Smooth muscle cell of the brain vasculature (primary cell): ENCODE measurements at places on chromosomes 2 and 18.

GRCh38 chr2:161425728-161426454 is 9.8 kb downstream of the TBR1 start:
- DNase-seq = no peak

DNA sequence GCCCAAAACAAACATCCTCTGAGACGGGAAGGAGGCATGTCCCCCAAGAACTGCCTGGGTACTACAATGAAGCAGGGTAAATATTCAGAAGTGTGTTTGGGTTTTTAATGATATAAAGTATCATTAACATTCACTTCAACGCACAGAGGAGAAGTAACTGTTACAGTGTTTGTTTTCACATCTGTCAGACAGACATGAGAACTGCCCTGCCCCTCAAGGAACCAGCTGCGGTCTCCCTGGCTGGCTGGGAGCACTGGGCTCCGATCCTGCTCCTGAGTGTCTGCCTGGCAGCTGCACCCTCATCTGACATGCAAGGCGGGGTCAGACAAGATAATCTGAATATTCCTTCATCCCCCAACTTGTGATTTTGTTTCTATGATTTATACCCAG is 75.6 kb downstream of the MBP start:
- no peak for DNase-seq

- no peak for DNase-seq
Measured at GRCh38 chr2:109613081-109613921, 465 bp downstream of the SEPTIN10 start.

DNA sequence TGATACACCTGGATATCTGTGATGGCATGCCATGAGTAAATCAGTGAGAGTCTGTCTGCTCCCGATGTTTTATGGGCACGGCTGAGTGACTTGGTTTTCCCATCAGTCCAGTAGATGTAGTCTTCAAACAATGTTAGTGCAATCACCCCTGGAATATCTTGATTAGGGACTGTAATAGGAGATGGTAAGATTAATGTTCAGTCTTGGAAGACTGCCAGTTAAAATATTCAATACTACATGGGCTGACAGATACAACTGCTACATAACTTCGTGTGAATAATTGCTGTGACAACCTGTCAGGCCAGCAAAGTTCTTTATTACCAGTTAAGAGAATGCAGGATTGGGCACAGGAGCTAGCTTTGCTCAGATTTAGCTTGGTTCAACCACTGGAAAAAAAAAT is 1673.3 kb downstream of the LRP1B start:
- no peak for DNase-seq

- no peak for DNase-seq
Measured at GRCh38 chr2:54047091-54047490, 68.3 kb upstream of the ACYP2 start.

- DNase-seq = no peak
Measured at GRCh38 chr18:12314591-12315305, 6.7 kb downstream of the TUBB6 start.

DNA sequence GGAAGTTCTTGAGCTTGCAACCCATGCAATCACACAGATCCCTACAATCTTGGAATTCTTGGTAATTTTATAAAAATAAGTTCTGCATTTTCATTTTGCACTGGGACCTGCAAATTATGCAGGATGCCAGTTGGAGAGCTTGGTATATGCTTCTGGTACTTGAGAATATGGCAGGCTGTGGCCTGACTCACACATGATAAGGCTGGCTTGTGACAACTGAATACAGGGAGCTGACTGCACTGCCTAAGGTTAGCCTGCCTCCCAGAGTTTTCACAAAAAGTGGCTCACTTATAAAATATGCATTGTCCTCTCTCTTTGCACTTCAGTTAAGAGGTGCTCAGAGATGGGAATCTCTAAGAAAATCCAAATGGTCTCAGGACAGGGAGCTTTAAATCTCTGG is 265.5 kb upstream of the KCNJ3 start:
- no peak for DNase-seq

DNA sequence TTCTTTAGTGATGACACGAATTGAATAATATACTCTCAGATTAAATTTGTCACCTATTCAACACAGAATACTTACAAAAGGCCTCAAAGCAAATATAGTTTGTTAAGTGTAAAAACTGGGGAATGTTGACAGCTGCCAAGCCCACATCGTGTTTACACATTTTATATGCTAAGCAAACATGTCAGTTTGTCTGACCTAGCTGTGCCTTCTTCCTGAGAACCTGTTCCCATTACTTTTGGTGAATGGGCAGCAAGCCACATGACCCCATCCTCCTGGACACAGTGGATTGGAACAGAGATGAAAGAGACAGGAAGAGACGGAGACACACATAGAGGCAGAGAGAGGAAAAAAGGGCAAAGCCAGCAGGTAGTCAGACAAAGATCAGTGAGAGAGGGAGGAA is 22.9 kb upstream of the CUL3 start:
- no peak for DNase-seq

- peak; percentile 9 for DNase-seq
Measured at GRCh38 chr2:26942543-26943295, 27.7 kb upstream of the MAPRE3 start.

DNA sequence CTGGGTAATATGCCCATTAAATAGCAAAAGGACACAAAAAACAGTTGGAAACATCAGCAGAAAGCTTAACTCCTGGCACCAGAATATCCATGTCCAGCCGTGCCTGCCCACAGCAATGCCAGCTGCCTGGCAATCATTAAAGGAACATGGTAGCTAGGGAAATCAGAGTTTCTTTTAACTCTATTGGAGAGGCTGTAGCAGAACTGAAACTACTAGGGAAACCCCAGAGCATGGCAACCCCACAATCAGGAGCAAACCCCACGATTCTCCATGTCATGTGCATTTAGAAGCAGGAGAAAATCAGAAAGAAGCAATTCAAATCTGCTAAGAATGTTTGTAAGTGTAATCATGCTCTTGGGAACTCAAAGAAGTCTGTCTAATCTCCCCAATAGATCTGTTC is 409.0 kb upstream of the SMIM21 start:
- DNase-seq = no peak

DNA sequence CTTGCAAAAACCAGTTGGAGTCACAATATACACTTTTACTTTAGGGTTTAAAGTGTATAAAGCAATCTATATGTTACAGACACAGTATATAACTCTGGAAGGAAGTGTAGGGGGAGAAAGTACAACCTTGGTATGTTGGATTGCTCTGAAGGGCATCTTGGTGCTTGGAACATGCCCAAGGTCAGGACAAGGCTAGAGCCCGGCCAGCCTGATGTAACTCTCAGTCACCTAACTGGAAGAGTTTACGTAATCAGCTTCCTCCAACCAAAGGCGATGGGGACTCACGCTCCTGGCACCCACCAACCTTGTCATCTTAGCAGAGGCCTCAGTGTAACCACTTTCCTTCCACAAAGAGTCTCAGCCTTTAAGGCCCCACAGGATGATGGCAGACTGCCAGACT is 181.1 kb upstream of the ACAA2 start:
- no peak for DNase-seq

- no peak for DNase-seq
Measured at GRCh38 chr2:45470531-45470930, 140.5 kb downstream of the SRBD1 start.

- DNase-seq = no peak
Measured at GRCh38 chr18:13273800-13274199, 55.2 kb downstream of the LDLRAD4 start.

DNA sequence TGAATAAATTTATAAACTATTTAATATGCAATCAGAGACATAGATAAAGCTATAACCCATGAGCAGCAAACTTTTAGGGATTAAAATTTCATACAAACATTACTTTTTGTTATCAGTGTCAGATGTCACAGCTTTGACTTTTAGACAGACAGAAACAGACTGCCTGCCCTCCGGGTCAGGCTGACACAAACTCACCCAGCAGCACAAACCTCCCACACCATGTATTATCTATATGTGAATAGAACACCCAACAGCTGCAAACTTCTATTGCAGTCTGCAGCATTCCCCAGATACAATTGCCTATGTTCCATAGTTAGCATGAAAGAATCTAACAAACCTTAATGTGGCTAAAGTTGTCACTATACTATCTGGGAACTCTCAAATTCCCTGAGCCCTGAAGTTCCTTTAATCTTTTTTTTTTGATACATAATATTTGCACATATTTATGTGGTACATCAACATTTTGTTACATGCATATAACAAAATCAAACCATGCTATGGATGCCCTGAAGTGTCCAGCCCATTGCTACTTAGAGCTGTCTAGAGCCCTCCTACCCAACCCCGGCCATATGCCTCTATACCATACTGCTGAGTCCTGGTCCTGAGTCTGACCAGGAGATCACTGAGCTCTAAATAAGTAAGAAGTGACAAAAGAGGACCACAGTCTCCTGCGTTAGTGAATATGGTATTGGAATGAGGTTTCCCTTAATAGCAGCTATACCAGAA is 214.4 kb downstream of the ZNF385B start:
- no peak for DNase-seq

DNA sequence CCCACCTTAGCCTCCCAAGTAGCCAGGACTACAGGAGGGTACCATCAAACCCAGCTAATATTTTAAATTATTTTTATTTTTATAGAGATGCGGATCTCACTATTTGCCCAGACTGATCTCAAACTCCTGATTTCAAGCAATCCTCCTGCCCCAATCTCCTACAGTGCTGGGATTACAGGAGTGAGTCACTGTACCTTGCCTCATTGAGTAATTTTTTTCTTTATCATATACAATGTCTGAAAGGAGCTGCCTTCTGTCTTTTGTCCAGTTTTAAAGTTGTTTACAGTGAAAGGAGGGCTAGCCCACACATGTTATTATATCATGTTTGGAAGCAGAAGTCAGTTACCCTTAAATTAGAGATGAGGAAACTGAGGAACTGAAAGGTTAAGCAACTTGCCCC is 32.5 kb downstream of the PRKRA start:
- no peak for DNase-seq

DNA sequence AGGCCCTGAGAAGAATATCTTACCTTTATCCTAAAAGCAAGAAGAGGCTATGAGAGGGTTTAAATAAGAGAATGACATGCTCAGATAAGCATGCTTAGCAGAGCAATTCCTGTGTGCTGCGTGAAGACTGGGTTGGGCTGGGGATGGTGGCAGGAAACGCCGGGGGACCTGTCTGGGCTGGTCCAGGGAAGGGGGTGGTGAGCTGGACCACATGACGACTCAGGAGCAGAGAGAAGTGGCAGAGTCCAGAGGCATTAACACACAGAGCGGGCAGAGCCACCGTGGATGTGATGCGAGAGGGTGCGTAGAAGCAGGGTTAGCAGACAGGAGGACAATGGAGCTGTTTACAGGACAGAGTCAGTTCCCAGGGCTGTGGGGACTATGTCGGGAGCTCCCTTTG is 84.5 kb downstream of the ZBTB7C start:
- no peak for DNase-seq

DNA sequence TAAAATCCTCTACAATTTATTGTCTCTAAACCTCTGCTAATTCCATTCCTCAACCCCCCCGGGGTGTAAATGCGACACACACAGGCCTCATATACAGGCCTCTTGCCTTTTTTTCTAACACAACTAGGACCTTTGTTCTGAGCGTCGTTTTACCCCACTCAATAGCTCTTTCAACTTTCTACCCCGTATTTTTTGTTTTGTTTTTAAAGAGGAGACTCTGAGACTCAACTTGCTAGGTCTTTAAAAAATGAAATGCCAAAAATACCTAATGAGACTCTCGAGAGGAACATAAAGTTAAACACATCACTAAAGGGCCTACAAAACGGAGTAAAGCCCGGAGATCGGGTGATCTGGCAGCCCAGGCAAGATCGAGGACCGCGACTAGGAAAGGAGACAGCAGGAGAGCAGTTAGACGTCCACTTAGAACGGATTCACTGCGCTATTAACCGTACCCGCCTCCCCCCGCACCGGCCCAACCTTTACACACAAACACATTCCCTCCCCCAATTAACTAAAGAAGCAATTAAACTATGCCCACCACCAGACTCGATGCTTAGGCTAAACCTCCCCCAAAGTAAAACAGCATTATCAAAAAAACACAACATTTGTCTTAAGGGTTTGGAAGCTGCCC is 1.7 kb downstream of the TRIP12 start:
- DNase-seq = no peak

- no peak for DNase-seq
Measured at GRCh38 chr2:175842996-175843395, 159.1 kb downstream of the LNPK start.

GRCh38 chr2:12335131-12335530 is 381.6 kb upstream of the TRIB2 start:
- no peak for DNase-seq

GRCh38 chr2:136119717-136120675 is 2.0 kb upstream of the CXCR4 start:
- DNase-seq = no peak

GRCh38 chr2:49714454-49714853 is 560.1 kb upstream of the FSHR start:
- no peak for DNase-seq

DNA sequence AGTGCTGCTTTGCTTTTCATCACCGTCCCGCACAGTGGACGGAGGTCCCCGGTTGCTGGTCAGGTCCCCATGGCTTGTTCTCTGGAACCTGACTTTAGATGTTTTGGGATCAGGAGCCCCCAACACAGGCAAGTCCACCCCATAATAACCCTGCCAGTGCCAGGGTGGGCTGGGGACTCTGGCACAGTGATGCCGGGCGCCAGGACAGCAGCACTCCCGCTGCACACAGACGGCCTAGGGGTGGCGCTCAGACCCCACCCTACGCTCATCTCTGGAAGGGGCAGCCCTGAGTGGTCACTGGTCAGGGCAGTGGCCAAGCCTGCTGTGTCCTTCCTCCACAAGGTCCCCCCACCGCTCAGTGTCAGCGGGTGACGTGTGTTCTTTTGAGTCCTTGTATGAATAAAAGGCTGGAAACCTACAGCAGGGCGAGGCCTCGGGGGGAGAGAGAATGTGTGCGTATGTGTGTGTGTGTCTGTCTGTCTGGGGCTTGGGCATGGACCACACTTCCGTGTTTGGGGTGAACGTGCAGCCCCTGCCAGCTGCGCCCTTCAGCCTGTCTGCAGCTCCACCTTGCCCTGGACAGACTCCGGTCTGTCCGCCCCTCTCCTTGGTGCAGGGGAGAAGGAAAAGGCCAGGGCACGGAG is 32.3 kb downstream of the GPC1 start:
- no peak for DNase-seq

DNA sequence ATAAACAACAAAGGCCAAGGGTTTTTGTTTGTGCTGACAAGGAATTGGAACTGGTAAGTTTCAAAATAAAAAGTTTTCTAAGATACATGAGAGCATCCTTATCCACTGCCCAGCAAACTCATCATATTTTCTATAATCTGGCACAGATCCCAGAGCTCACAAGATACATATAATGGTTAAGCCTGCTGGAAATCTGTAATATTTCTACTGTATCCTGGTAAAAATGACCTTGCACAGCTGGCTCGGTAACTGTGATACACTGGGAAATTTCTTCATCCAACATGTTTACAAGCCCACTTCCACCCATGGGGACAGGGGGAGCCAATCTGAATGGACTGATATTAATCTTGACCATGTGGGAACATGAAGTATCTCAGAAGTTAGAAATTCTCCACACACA is 425.4 kb upstream of the MMADHC start:
- peak; percentile 72 for DNase-seq
